ENCODE measurements at places on chromosomes 7 and 10.

GRCh38 chr7:142771353-142771723 is 568 bp downstream of the PRSS2 start:
- DNase-seq: peak; percentile 10

GRCh38 chr10:107418085-107418806 is 253.7 kb upstream of the SORCS1 start:
- no peak for DNase-seq

- DNase-seq: no peak
Measured at GRCh38 chr10:600876-601659, 88.4 kb downstream of the DIP2C start.

DNA sequence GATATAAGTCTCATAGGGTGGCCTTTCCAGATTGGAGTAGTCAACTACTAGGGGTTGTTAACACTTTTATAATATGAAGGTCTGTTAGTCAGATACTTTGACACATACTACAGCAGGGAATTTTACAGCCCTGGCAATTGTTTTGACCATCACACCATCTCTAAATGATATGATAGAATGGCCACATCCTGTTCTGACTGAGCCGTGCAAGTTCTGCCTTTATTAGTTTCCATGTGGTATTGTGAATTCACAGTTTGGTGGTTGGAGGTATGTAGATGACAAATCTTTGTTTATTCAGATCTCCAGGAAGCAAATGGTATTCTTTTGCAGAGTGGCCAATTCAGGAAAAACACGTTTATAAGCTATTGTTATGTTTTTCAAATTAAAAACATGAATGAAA is 83.0 kb downstream of the NRG3 start:
- DNase-seq: no peak

- no peak for DNase-seq
Measured at GRCh38 chr7:111092406-111093236, 1.7 kb downstream of the LRRN3 start.

DNA sequence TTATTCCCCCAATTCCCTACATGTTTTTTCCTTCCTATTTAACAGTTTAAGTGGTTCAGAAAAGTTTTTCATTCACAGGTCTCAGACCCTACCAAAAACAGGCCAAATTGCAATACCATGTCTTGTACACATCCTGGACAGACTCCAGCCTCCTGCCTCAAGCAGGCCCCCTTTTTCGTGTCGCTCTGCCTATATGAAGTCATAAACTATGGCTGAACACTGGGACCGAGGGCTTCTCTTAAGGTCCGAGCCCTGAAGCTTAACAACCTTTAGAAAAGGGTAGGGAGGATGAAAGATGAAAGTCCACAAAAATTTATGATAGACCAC is 1.4 kb downstream of the FBXW4 start:
- no peak for DNase-seq

- DNase-seq: no peak
Measured at GRCh38 chr10:71927159-71927558, 37.0 kb upstream of the CHST3 start.

- no peak for DNase-seq
Measured at GRCh38 chr10:20492447-20492846, 404.7 kb downstream of the NEBL start.

Data from right renal pelvis (tissue), 4 donors.